ENCODE measurements at places on chromosomes 12 and 14.

DNA sequence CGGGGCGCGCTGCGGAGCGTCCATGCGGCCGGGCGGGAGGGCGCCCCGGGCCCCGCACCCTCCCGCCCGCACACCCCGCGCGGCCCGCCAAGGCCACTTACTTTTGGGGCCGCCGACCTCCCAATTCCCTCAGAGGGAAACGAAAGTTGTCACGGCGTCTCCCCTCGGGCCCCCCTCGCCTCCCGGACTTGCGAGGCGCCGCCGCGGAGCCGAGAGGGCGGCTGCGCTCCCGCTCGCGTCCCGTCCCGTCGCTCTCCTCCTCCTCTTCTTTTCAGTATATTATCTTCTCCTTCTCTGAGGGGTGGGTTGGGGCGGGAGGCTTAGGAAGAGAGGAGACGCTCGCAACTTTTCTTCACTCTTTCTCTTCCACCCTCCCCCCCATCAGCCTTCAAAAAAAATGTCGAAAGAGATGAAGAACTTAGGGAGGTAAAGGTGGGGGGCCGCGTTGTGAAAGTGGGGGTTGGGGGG lies 613 bp downstream of the DUSP16 start:
- peak; percentile 42 for DNase-seq

DNA sequence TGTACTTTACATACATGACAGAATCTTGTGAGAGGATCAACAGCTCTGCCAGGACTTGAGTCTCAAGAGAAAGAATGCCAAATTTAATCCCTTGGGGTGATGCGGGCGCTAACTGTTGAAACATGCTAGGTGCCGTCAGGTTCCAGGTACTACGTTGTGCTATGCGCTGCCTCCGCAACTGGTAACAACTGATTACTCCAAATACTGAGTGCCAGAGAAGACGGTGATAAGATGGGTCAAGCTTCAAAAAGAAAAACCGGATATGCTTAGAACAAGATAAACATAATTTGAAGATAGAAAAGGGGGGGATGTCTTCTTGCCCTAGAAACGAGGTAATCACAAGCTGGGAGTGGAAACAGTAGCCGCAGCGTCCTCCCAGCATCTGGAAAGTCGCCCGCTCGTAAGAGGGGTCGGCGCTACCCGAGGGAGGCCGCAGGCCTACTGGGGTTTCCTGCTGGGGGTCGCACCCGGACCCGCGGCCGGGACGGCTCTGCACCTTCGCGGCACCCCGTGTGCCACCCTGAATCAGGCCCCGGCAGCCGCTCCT lies 678 bp downstream of the ZBTB25 start:
- peak; percentile 45 for DNase-seq

DNA sequence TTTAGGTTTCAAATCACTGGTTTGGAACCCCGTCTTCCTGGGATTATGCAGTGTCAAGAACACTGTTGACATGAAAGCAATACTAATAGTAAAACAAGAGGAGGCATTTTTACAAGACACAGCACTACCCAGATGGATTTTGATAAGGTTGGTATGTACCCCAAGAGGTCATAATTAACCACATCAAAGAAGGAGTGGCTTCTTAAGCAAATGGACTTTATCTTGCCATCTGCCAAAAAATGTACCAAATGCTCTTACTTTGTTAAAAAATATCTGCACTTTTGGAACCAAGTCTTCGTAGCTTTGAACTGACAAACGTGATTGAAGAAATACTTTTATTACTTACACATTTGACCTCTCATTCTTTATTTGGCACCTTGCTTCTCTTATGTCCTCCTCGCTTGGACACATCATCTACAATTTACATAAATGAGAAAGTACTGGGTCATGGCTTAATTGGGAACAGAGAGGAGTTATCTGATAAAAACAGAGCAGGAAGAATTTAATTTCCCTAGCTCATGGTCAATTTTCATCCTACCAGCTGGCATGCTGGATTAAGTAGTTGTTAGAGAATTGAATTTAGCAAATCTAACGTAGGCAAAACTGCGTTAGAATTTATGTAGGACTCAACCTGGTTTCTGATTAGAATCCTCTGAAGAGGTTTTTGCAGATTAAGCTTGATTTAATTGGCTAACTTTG lies 54.5 kb upstream of the PRICKLE1 start:
- DNase-seq, result no peak

DNA sequence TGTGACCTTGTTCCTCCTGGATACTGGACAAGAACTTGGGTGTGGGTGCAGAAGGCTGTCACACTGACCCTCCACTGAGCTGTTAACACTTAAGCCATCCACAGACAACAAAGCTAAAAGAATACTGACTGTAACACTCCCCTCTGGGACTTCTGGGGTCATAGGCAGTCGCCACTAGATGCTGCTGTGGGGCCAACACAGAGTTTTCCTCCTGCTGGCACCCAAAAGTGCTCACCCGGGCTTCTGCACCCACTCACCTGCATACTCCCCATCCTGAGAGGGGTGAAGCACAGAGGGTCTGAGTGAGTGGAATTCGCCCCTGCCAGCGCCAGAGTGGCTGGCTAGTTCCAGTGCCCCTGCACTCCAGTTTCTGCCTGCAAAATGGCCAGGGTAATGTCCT lies 422.4 kb upstream of the LMO3 start:
- DNase-seq, result no peak

DNA sequence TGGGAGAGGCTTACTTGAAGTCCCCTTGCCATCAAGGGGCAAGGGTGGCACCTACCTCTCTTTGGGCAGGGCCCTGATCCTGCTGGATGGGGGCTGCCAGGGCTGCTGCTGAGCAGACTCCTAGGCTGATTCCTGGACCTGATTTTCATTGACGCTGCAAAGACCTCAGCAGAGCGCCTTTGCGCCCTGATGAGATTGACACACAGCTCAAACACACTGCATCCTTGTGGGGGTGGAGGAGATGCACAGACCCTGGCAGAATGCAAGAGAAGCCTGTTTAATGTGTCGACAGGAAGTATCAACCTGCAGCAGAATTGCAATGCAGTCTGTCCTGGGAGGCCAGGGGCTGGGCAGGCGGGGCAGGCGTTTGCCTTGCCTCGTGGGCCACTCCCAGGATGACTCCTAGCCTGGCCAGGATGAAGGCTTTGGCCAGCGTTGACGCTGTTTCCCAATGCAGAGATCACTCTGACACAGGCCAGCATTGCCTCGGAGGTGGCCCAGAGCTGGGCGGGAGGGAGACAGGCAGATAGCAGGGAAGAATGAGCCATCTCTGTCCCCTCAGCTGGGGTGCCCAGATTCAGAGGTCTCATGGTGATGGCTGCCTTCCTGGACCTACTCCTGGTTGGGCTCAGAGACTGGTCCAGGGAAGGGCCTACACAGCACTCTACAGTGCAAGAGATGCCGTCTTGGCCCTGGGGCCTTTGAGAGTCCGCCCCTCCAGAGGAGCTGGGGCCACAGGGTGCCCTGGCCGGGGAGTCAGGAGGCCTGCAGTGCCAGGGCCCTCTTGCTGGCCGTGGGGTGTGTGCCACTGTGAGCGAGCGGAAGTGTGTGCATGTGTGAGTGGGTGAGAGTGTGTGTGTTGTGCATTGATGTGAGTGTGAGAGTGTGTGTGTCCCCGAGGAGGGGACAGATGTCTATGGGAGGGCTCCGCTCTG lies 108.3 kb downstream of the KIF26A start:
- DNase-seq, result no peak

DNA sequence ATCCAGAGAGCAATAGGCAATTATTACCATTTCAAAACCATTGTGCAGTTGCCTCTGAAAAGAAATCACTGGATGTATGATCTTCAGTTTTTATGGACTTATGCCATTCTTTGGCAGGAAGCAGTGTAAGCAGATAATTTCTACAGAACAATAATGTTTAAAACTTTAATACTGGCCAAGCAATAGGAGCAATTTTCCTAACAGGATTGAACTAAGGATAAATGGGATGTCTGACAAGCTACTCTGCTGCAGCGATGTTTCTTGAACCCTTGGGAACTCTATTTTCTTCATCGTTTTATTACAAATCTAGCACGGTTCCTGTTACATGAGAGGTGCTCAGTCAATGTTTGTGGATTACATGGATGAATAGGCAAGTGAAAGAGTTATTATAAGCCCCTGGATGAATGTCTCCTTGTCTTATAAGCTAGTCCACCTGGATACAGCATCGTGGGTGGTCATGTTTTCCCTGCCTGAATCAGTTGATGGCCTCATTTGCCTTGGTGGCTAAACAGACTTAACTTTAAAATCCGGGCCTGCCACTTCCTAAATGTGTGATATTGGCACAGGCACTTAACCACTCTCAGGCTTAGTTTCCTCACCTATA lies 68.2 kb upstream of the MDM1 start:
- DNase-seq, result no peak

GRCh38 chr14:101253948-101254347 lies 307.3 kb upstream of the DIO3 start:
- DNase-seq, result no peak

DNA sequence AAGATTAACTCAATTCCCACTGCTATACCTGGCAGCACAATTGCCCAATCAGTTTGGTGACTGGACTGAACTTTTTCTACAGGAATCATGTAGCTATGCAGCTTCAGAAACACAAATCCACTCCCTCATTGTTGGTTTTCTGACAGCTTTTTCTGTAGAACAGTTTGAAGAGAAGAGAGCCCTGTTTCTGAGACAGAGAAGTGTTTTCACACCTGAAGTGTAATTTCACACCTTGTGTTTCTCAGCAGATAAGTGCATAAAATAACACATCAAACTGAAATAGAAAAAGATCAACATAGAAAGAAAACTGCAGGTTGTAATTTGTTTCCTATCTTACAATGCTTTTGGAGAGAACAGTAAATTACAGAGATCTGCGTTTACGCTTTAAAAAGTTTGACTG lies 335.6 kb downstream of the SNAPC1 start:
- DNase-seq, result no peak

GRCh38 chr14:103179094-103179493 lies 55.8 kb downstream of the TNFAIP2 start:
- no peak for DNase-seq

GRCh38 chr12:15933751-15934150 lies 22.6 kb downstream of the DERA start:
- DNase-seq, result no peak

DNA sequence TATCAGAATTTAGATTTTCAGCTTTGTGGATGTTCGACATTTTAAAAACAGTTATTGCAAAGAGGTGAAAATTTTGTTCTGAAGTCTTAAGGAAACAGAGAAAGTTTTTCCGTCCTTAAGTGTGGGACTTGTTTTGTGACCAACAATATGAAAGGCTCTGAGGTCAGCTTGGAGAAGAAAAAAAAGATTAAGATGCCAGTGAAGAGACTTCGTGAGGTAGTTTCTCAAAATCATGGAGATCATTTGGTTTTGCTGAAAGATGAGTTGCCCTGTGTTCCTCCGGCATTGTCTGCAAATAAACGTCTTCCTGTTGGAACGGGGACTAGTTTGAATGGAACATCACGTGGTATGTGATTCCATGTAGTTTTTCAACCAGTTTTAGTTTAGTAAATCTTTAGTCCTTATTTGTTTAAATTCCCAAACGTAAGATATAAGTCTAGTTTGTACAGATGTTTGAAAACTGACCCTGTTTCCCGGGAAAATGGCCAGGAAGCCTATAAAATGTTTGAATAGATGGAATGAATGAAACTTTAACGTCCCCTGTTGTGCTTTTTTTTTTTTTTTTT lies 682 bp downstream of the KIAA0586 start:
- peak; percentile 13 for DNase-seq

- DNase-seq, result no peak
Observed at GRCh38 chr12:108842361-108842760, 15.0 kb downstream of the SSH1 start.

Data from CD4-positive, alpha-beta T cell treated with Interleukin-17A for 4 hours (primary cell).